Panc1 (cell line): ENCODE measurements at places on chromosomes 5 and 9. TPM values are rescaled to one million over a fixed set of nuclear protein-coding genes. Genes with fewer than 3 reads are reported as not detected.

Gene HTR4
- total RNA-seq: not detected

Gene PAIP2
- 79.4 TPM for total RNA-seq

Gene NCS1
- total RNA-seq: 31.6 TPM

Gene BTNL3
- total RNA-seq: not detected

Gene SLC6A3
- 0.05 TPM for total RNA-seq

Gene EQTN
- not detected for total RNA-seq

Gene CCDC180
- 2.9 TPM for total RNA-seq

Gene GADD45G
- 1.2 TPM for total RNA-seq
